ENCODE measurements at places on chromosomes 3 and 15.

GRCh38 chr15:99965376-99965775 lies 232.1 kb upstream of the LYSMD4 start:
- DNase-seq, result no peak

DNA sequence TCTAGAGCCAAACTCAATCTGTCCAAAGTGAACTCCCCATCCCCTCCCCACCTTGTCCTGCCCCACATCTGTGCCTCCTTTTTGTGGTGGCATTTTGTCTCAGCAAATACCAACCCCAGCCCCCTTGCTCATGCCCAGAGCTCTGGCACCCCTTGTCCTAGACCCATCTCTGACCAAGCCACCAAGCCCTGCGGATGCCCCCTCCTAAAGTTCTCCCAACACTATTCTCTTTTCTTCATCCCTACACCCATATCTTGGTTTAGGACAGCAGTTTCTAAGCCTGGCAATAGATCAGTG lies 17.7 kb downstream of the ACAA1 start:
- no peak for DNase-seq

GRCh38 chr3:16090706-16091105 lies 83.8 kb upstream of the GALNT15 start:
- no peak for DNase-seq

DNA sequence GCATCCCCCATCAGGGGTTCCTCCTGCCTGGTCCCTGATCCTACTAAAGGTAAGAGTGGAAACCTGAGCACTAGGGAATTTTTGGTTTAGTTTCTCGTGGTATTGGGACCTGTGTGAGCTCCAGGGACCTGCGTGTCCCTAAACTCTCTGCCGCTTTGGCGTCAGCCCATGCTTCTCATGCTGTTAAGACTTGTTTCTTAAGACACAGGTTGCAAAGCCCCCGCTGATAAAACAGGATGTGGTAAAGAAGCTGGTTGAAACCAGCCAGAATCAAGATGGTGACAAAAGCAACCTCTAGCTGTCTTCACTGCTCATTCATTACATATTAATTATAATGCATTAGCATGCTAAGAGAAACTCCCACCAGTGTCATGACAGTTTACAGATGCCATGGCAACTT lies 64.6 kb downstream of the LYZL4 start:
- DNase-seq, result no peak

GRCh38 chr3:31255007-31255581 lies 277.6 kb upstream of the STT3B start:
- no peak for DNase-seq

DNA sequence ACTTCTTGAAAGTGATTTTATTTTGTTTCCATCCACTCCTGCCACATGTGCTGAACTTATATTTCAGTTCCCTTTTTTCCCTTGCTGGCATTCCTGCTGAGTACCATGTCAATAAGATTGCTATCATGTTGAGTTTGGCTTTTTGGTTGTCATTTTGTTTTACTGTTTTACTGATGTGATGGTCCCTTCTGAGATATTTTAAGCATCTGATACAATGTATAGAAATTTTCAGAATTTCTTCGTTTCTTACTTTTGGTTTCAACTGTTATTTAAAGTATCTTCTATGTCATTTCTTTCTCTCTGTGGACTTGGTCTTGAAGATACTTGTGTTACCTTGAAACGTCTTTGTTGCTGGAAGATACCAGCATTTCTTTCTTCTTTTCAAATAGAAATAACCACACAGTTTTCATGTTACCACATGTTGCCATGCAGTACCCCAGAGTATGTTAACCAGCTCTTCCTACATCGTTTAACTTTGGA lies 14.1 kb downstream of the SIDT1 start:
- DNase-seq, result no peak

DNA sequence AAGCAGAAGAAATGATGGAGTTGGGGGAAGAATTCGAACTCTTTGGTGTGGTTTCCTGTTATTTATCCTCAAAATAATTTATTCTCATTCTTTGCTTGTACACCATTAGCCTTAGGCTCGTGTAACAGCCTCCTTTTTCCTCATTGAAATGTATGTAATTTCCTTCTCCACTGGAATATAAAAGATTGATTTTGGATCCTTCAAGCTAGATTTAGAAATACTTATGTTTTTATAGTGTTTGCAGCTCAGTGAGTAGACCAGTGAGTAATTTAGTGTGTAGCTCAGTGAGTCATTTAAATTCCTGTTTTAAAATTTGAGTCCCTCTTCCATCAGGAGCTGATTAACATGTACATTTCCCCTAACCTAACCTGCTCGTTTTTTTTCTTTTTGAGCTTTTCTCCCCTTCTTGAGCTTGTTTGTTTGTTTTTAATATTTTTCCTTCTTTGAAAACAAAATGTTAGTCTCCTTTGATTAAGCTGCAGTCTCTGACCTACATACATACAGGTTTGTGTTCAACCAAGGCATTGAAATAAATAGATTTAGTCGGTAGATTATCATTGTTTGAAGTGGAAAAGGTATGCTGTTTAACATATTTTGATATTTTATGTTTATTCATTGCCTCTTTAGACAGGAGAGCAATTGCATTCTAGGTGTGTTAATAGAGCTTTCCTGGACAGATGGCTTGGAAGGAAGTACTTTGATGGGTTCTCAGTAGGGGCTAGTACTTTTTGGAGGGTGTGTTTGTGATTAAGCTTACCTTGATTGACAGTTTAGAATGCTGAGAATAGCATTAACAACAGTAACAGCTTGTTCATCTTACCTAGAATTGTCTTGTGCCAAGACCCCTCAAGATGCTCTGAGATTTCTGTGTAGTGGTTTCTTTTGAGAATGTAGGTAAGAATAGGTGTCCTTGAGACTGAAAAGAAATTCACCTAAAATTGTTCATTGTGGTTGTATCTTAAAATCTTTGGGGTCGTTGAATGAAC lies 5.9 kb downstream of the USP3 start:
- DNase-seq, result no peak

DNA sequence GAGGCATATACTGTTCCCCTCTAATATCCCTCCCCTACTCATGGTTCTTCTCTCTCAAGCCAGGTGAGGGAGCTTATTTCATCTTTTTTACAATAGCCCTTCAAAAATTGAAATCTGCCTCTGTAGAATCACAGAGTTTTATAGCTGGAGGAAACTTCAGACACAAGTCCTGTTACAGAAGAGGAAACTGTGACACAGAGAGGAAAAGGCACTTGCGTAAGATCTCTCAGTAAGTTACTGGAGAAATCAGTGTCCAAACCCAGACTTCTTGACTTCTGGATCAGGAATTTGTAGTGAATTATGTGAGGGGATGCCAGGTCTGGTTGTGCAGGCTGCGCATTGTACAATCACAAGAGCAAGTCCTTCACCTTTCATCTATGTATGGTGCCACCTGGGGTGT lies 4.6 kb downstream of the FGD5 start:
- DNase-seq, result no peak

GRCh38 chr15:39784125-39784524 lies 1.5 kb upstream of the FSIP1 start:
- no peak for DNase-seq

- no peak for DNase-seq
Measured at GRCh38 chr15:57133127-57133968, 214.9 kb downstream of the TCF12 start.

DNA sequence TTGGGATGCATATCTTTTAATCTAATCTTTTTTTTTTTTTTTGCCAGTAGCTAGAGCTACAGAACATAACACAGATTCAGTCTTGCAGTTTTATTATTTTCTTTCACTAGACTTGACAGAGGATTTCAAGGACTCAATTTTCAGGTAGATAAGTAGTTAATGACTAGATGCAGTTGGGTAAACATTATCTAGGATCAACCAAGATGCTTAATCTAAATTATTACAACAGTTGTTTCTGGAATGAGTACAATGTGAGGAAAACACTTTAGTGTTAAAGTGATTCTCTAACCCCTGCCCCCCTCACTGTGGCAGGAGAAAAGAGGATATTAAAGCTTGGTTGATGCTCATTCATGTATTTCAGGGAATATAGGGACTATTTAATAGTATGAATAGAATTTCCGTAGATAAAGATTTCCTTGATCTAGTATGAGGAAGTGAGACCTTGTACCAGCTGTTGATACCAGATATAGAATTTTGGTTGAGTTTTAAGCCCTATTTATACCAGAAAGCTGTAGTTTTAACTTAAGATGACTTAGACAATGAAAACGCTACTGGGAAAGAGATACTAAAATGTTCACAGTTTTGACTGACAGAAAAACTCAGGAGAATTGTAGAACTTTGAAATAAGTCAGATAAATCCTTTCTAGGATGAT lies 389.0 kb upstream of the C2CD4B start:
- DNase-seq, result no peak

DNA sequence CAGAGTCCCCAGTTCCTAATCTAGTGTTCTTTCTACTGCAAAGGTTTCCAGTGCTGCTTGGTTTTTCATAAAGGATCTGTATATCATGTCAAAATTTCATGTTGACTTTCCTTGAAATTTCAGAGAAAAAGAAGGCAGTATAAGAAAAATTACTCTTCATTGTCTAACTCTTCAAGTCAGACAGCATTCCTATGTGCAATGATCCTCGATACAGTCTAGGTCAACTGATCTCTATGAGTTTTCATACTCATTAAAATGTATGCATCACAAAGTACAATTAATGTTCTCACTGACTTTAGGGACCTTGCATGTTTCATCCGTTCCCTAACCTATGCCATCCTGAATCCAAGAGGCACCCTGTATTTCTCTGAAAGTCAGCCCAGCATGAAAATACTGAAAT lies 317.3 kb downstream of the ZBTB20 start:
- no peak for DNase-seq

DNA sequence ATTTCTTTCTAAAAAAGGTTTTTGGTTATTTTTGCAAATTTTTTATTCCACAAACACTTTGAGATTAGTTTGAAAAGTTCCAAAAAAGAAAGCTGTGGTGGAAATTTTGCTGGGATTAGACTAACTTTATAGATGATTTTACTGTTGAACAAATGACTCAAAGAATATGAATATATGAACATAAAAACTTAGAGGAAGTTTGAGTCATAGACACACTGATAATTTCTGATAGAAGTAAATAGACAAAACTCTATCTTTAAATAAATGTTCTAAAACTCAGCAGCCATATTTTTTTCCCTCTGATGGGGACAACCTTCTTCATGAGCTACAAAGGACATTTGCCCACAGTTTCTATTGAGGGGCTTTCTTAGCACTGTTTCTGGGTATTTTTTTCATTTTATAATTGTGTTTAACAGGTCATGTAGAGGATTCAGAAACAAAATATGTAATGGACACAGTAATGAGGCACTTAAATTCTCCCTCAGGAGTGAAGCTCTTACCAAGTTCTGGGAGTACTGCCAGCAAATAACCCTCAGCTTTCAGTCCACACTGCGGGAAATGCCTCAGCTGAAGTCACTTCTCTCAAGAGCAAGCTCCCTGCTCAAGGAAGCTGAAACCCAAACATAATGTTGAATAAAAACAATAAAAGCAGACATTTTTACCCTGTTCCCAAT lies 157.6 kb downstream of the NFKBIZ start:
- DNase-seq, result no peak

DNA sequence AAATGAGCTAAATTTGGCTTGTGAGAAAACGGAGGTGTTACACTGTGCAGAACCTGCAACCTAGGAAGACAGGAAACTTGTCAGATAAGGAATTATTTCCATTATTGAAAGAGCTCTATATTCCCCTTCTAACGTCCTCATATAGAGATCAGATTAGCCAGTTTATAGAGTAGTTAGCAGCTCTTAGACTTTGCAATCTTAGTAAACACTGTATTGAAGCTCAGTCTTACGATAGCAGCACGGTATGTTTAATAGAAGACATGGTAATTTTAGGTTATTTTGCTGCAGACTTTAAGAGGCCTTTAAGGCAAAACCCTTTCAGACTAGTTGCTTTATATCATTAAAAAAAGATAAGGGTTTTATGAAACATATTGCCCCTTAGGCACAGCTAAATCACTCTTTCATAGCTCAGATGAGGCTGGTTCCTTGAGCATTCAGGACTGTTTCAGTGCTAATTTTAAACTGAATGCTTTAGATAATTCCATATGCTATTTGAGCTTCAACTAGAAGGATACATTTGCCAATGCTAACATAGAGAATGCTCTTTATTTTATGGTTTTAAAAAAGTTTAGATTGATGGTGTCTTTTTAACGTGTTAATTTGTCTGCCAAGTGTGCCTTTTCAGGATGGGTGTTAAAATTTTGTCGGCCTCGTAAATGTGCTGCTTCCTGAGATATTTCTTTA lies 234.3 kb downstream of the PYDC2 start:
- DNase-seq, result no peak

DNA sequence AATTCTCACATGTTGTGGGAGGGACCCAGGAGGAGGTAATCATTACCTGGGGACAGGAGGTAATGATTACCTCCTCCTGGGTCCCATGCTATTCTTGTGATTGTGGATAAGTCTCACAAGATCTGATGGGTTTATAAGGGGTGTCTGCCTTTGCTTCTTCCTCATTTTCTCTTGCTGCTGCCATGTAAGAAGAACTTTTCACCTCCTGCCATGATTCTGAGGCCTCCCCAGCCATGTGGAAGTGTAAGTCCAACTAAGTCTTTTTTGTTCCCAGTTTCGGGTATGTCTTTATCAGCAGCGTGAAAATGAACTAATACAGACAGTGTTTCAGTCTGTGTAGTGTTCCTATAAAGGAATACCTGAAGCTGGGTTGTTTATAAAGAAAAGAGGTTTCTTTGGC lies 13.1 kb upstream of the KCTD6 start:
- no peak for DNase-seq

GRCh38 chr3:14771593-14772497 lies 46.9 kb upstream of the FGD5 start:
- no peak for DNase-seq

DNA sequence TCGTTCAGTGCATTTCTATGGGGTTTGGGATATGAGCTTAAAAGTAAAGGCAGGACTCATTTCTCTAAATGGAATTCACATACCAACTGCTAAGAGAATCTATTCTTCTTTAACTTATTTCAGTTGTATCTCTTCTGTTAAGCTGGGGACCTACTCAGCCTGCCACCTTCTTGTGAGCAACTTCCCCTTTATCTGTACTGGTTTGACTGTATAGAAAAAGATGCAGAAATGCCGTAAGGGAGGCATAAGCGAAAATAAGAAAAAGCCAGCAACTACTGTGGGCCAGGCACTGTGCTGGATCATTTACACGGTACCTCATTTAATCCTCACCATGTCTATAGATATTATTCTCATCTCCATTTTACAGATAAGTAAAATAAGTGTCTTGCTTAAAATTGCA lies 38.4 kb downstream of the RBMS3 start:
- no peak for DNase-seq

- no peak for DNase-seq
Measured at GRCh38 chr15:93829115-93829870, 402.1 kb upstream of the MCTP2 start.

GRCh38 chr3:116030131-116030850 lies 407.0 kb downstream of the GAP43 start:
- DNase-seq, result no peak

- DNase-seq, result no peak
Measured at GRCh38 chr3:143367171-143367570, 247.6 kb downstream of the CHST2 start.

GRCh38 chr15:67564021-67564967 lies 21.8 kb downstream of the MAP2K5 start:
- no peak for DNase-seq

DNA sequence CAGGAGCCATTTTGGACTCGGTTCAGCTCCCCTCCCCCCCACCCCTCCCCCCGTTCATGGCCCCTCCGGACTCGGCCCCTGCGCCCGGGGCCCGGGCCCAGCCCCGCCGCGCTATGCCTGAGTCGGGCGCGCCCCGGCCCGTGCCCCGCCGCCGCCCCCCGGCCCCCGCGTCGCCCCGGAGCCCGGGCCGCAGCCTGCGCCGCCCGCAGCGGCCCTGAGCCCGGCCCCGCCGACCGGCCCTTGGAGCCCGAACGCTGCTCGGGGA lies 155 bp downstream of the ACVR2B start:
- DNase-seq, result no peak

- DNase-seq, result no peak
Measured at GRCh38 chr15:39582977-39583595, 2.2 kb downstream of the THBS1 start.

Data from activated CD8-positive, alpha-beta memory T cell treated with anti-CD3 and anti-CD28 coated beads for 48 hours (primary cell).